HT1080 (cell line): ENCODE measurements at places on chromosomes 7 and 10.
A peak's percentile ranks its signal among the peaks of the same experiment; 100 is the strongest.

- peak; percentile 51 for DNase-seq
Observed at GRCh38 chr7:40986351-40986873, 716.5 kb downstream of the INHBA start.

DNA sequence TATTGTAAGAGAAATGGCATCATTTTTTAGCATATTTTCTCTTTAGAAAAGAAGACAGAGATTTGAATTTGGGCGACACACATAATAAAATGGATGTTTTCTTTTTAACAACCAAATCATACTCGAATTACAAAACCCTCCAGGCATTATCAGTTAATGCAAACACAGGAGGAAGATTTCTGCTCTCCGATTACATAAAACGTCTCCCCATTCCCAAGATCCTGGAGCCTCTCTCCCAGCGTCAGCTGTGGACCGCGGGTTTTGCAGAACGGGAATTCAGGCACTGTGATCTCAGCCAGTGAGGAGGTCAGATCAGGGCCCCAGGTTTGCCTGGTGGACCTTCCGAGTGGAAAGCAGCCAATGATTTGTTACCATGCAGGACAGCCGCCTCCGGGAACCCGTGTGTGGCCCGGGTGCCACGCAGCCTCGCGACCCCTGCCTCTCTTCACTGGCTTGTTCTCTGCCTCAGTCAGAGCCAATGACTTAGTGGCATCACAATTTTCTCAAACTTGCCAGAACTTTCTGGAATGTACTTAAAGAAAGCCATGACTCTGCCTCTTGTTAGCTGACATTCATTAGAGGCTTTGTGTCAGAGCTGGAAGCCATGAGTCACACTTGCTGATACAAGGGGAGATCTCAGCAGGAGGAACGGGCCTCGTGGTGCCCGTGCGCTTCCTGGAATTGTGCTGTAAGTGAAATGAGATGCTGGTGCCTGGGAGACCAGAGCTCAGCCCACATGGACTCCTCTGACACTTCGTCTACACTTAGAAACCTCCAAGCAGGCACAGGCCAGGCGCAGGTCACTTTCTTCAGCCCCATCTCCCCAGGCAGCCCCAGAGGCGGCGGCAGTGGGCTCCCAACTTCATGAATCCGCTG, 246.1 kb downstream of the KLF6 start:
- DNase-seq: peak; percentile 79

- peak; percentile 81 for DNase-seq
Observed at GRCh38 chr7:25854608-25855497, 297.1 kb upstream of the NFE2L3 start.

GRCh38 chr10:43959364-43960134, 310.9 kb upstream of the ZNF32 start:
- no peak for DNase-seq

- peak; percentile 66 for DNase-seq
Observed at GRCh38 chr10:73953665-73954064, 42.7 kb downstream of the PLAU start.

DNA sequence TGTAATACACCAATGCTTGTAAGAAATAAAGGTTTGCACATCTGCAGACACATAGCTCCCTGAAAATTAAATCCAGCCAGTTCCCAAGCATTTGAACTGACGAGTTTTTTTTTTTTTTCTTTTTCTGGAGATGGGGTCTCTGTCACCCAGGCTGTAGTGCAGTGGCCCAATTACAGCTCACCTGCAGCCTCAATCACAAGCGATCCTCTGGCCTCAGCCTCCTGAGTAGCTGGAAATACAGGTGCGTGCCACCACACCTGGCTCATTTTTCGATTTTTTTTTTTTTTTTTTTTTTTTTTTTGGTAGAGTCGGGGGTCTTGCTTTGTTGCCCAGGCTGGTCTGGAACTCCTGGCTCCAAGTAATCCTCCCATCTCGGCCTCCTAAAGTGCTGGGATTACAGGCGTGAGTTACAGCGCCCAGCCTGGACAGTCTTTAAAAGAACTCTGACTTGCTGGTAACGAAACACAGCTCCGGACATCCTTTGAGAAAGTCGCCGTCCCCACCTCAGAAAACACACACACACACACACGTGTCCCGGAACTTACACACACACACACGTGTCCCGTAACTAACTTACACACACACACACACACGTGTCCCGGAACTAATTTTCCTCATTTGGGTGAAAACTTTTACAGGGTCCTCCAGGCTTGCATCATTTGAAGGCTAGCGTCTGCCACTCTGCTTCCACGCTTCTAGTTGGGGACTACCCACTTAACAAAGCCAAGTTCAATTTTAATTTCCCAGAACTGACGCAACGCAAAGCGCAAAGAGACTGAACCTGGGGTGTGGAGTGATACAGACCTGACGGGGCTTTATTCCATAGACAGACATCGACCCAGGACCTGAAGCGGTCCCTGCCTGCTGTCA, 18.6 kb downstream of the OCM2 start:
- peak; percentile 31 for DNase-seq

GRCh38 chr10:43278216-43278615, 11.4 kb upstream of the RASGEF1A start:
- DNase-seq: no peak

DNA sequence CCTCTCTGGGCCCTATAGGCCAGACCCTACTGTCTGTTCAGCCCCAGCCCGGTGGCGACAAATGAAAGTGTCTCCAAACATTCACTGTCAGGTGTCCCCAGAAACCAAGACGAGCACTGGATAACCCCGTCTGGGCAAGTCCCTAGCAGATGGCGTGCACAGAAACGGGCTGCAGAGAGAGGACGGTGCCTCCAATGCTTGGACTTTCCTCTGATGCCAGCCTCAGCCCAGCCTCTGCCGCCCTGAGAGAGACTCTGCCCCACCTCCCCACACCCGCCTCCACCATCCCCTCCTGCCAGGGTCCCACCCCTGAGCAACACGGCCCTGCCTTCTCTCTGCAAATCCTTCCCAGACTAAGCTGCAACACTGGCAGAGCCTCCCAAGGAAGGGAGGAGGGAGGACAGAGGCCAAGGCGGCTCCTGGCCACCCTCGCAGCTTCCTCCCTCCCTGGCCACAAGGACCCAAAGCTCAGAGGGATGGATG, 7.4 kb upstream of the LFNG start:
- no peak for DNase-seq

GRCh38 chr10:78864761-78865537, 203.8 kb upstream of the ZMIZ1 start:
- DNase-seq: no peak

DNA sequence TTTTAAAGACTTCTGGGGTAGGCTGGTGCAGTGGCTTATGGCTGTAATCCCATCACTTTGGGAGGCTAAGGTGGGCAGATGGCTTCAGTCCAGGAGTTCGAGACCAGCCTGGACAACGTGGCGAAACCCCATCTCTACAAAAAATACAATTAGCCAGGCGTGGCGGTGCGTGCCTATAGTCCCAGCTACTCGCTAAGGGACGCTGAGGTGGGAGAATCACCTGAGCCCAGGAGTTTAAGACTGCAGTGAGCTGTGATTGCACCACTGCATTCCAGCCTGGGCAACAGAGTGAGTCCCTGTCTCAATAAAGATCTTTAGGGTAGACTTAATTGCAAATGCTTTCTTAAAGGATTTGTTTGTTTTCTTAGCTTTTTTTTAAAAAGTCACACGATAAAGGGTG, 29.3 kb downstream of the PTPN12 start:
- no peak for DNase-seq

DNA sequence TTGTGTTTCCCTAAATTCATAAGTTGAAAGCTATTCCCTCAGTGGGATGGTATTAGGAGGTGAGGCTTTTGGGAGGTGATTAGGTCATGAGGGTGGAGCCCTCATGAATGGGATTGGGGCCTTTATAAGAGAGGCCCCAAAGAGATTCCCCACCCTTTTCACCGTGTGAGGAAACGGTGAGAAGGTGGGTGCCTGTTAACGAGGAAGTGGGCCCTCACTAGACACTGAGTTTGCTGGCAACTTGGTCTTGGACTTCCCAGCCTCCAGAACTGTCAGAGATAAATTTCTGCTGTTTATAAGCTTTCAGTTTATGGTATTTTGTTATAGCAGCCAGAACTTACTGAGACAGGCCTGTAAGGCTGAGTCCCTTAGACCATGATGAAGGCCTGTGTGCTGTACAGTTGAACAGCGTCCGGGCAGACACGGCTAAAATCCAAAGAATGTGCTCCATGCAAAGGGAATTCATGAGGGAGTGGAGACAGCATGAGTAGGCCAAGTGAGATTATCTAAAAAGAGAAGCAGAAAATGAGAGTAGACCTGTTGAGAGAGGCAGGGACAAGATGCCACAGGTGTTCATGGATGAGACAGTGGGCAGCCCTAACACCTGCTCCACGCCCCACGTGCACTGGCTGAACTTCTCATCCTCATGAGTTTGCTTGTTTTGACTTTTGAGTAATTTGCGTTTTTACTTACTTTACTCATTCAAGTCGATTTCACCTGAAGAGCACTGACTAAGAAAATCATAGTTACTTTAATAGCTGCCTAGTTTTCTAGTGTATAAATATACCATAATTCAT, 66.9 kb upstream of the SFMBT2 start:
- no peak for DNase-seq

DNA sequence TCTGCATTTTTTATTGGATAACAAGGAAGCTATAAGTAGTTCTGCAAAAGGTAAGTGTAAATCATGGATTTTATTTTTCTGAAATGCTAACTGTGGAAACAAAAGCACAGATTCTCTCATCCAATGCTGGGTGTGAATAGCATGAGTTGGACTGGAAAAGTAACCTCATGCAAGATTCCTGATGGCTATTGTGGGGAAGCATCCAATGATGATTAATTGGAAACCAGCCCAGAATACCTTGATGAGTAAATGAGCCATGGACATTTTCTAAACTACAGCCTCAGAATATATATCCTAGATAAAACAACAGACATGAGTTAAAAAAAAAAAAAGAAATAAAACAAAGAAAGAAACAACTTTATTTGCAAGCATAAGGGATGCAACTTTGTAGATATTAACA, 934.6 kb downstream of the CCSER2 start:
- DNase-seq: no peak

- no peak for DNase-seq
Observed at GRCh38 chr7:107779647-107780099, 23.4 kb downstream of the SLC26A3 start.

GRCh38 chr10:88995156-88995876, 4.7 kb downstream of the FAS start:
- no peak for DNase-seq

DNA sequence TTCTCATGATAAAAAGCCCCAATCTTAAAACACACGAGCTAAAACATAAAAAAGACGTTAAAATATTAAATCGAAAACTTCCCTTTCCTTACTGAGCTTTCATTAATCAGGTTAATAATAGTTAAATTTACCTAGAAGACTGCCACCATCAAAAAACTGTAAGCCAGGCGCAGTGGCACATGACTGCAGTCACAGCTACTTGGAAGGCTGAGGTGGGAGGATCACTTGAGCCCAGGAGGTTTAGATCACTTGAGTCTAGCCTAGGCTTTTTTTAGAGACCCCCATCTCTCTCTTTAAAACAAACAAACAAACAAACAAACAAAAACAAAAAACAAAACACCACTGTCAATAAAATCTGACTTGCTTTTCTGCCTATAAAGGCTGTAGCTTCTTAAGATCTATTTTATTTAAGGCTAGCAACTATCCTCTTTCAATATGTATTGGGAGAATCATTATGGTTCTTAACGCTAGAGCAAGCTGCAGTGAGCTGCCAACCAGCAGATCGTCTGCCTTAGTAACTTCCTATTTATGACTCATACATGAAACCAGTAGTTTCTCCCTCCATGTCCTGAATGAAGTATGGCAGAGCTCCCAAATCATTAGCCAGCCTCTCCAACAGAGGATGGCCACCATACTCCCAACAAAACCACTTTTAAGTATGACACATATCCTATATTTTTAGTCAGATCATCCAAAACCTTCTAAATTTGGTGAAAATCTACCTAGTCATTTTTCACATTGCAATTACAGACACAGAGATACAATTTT, 163.7 kb downstream of the SRPK2 start:
- peak; percentile 96 for DNase-seq

GRCh38 chr7:96311967-96312366, 9.9 kb downstream of the SLC25A13 start:
- no peak for DNase-seq

- no peak for DNase-seq
Observed at GRCh38 chr10:118776033-118776432, 21.3 kb upstream of the CACUL1 start.
